HL-60 (cell line): ENCODE measurements at places on chromosomes 16 and 17.

DNA sequence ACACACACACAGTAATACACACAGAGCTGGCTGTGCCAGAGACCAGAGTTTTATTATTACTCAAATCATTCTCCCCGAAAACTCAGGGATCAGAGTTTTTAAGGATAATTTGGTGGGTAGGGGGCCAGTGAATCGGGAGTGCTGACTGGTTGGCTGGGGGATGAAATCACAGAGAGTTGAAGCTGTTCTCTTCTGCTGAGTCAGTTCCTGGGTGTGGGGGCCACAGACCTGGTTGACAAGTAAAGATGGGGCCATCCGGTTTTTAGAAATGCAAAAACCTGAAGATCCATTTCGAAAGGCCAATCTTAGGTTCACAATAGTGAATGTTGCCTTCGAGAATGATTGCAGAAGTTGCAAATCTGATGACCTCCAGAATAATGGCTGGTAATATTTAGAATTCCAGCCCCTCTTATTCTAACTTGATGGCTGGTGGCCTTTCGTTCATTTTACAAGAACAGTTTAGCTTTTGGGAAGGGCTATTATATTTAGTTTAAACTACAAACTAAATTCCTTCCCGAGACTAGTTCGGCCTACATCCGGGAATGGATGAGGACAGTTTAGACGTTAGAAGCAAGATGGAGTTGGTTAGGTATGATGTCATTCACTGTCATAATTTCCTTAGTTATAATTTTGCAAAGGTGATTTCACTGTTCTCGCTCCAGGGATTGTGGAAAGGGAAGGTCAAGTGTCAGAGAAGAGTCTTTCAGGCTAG lies 123.2 kb downstream of the KCNJ18 start:
- no peak for DNase-seq

GRCh38 chr17:27244011-27244410 lies 49.9 kb upstream of the WSB1 start:
- peak; percentile 38 for DNase-seq

- DNase-seq = no peak
Measured at GRCh38 chr17:5049314-5049841, 14.2 kb upstream of the SLC52A1 start.

- DNase-seq = no peak
Measured at GRCh38 chr17:73623247-73623646, 21.0 kb downstream of the SDK2 start.

- no peak for DNase-seq
Measured at GRCh38 chr16:25034911-25035310, 19.7 kb upstream of the ARHGAP17 start.

DNA sequence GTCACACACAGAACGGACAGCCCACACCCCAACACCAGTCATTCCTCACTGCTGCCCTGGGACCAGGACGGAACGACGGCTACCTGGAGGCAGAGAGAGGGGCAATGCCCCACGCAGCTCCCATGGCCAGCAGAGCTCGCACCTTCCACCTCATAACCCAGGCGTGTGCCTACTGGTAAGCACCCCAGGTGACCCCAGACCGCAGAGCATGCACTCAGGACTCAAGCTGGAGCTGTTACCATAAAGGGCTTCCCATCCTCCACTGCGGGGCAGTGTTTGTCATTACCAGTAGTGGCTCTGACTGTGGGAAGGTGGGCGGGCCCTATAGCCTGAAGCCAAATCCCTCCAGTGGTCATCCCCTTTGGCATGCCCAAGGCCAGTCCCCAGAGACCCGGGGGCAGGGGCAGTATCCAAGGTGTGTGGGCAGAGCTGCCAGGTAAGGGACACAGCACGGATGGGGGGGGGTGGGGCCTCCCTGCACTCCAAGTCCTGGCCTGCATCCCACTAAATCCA lies 4.7 kb upstream of the BCAR1 start:
- DNase-seq = no peak

DNA sequence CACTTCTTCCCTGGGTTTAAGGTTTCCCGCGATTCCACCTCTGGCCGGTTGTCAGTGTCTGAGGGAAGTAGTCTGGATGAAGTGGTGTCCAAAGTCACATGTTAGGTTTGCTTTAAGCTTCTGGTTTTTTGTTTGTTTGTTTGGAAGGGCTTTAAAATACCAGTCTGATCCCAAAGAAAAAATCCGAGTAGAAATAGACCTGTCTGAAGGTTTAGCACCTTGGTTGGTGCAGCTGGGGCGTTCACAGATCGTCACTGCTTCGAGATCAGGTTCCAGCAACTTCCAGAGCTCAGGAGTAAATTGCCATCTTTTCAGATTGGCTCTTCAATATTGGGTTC lies 567 bp downstream of the TMEM97 start:
- no peak for DNase-seq

GRCh38 chr16:67663877-67664222 lies 2.7 kb downstream of the ENKD1 start:
- no peak for DNase-seq

DNA sequence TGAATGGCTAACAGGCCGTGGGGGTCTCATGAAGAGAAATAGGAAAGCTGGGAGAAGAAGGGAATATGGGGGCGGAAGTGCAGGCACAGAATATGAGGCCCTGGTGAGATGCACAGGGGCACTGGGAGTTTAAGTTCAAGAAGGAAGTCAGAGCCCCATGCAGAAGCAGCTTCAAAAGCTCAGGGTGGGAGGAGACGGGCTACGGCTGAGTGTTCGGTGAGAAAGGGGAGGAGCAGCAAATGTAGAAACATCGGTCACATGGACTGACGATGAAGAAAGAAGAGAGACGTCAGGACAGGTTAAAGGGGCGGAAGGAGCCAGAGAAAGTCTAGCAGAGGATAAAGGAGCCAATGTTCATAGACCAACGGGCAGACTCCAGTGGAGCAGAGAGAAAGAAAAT lies 204.5 kb upstream of the ZFHX3 start:
- DNase-seq = no peak
